ENCODE measurements at places on chromosomes 4 and X.

DNA sequence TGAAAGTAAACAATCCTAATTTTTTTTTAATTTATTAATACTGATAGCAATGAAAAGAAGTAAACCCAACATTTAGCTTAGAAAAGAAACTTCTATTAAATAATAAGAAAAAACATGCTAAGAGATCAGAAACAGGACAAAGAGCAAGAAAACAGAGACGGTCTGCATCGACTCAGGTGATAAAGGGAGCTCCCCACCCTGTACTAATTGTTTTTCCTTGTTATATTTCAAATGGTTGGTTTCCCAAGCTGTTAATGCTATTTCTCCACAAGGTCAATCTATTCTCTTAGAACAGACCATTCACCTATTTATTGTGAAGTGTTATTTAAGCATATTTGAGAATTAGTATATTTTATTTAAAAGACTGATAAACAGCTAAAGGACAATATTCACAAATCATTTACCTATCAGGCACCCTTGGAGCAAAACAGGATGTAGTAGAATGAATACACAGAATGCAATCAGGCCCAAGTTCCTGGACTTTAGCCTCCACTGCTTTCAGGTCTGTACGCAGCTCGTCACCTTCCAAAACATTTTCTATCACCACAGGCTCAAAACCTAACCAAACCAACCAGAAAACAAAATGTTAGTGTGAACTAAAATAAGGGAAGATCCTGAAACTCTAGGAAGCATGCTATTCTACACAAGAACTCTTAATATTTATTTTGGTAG, 5.5 kb downstream of the SEPSECS start:
- DNase-seq, result no peak

GRCh38 chrX:33987458-33987857, 144.7 kb downstream of the FAM47A start:
- no peak for DNase-seq

- no peak for DNase-seq
Measured at GRCh38 chrX:70240751-70241150, 6.3 kb downstream of the AWAT1 start.

DNA sequence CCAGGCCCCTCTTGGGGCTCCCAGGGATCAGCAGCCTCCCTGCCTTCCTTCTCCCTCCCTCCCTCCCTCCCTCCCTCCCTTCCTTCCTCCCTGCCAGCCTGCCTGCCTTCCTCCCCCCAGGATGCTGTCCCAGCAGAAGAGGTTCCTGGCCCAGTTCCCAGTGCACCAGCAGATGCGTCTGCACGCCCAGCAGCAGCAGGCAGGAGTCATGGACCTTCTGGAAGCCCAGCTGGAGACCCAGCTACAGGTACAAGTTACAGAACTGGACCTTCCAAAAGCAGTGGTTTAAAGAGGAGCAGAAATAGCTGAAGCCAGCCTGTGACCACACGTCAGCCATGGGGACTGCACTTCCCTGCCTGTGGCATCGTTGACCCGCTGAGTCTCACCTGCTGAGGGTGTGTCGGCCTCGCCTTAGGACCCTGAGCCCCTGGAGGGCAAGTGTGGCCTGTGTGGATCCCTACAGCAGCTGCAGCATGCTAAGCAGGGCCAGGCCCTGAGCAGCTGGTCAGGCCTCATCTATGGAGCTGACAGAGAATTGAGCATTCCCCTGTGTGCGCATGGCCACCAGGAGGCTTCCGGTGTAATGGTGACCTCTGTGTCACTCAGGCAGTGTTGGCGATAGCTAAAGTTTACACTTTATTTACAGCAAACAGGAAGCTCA, 84.7 kb downstream of the CRMP1 start:
- DNase-seq, result no peak

DNA sequence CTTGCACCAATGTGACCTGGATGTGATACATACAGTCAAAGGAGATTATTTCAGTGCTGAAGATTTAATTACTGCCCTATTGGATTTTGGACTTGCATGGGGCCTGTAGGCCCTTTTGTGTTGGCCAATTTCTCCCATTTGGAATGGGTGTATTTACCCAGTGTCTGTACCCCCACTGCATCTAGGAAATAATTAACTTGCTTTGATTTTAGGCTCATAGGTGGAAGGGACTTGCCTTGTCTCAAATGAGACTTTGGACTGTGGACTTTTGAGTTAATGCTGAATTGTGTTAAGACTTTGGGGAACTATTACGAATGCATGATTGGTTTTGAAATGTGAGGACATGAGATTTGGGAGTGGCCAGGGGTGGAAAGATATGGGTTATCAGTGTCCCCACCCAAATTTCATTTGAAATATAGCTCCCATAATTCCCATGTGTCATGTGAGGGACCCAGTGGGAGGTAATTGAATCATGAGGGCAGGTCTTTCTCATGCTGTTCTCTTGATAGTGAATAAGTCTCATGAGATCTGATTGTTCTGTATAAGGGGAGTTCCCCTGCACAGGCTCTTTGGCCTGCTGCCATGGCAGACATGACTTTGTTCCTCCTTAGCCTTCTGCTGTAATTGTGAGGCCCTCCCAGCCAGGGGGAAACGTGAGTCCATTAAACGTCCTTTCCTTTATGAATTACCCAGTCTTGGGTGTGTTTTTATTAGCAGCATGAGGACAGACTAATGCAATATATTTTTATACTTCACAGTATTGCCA, 362.2 kb upstream of the SPANXN4 start:
- DNase-seq, result no peak

- DNase-seq, result no peak
Measured at GRCh38 chr4:23958749-23959148, 68.9 kb upstream of the PPARGC1A start.

- DNase-seq, result no peak
Measured at GRCh38 chr4:46839128-46839527, 69.9 kb downstream of the COX7B2 start.

DNA sequence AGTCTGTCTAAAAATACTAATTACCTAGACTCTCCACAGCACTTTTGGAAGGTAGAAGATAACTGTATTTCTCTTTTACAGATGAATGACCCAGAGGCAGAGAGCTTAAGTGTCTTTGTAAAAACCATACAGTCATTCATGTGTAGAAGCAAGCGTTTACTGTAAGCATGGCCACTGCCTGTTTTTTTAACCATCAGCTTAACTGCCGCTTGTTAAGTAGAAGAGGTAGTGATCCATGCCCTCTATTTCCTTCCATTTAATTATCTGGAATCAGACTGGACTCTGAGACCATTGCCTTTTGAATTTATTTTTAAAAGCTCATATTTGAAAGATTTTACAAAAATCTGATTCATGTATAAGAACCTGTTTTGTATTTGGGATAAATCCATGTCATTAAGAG, 111.2 kb upstream of the TECRL start:
- no peak for DNase-seq

- no peak for DNase-seq
Measured at GRCh38 chr4:138118270-138118669, 123.9 kb downstream of the SLC7A11 start.

DNA sequence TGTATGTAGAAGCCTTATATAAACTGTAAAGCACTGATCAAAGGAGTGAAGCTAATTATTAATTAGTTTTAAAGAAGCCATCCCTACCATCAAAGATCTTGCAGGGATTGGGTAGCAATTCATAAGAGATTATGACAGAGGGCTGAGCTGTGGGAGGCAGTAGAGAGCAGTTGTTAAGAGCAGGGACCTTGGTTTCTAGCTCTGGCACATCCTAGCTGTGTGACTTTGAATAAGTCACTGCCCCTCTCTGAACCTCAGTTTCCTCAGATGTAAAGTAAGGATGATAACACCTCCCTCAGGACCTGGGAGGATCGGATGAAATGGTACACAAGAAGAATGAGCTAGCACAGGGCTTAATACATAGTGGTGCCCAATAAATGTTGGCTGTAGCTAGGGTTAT, 45.4 kb downstream of the APLN start:
- no peak for DNase-seq

- DNase-seq, result no peak
Measured at GRCh38 chr4:47213971-47214370, 182.6 kb downstream of the GABRB1 start.

GRCh38 chr4:21507439-21507838, 441.1 kb downstream of the KCNIP4 start:
- no peak for DNase-seq

DNA sequence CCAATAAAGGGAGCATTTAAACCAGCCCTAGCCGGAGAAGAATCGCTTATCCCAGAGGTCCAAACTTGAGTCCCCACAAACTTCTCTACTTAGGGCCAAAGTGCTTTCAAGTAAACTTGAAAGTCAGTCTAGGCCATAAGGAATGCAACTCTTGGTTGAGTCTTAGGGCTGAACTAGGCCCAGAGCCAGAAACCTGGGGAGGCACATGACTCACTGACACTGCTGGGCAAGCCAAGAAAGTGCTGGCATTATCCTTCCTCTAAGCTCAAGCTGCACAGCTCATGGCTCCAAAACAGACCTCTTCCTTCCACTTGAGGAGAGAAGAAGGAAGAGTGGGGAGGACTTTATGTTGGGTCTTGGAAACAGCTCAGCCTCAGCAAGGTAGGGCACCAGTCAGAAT, 1257.3 kb upstream of the DIAPH2 start:
- no peak for DNase-seq

- DNase-seq, result no peak
Measured at GRCh38 chr4:89539374-89539773, 231.8 kb upstream of the GPRIN3 start.

GRCh38 chrX:63327788-63328187, 23.3 kb downstream of the SPIN4 start:
- DNase-seq, result no peak

DNA sequence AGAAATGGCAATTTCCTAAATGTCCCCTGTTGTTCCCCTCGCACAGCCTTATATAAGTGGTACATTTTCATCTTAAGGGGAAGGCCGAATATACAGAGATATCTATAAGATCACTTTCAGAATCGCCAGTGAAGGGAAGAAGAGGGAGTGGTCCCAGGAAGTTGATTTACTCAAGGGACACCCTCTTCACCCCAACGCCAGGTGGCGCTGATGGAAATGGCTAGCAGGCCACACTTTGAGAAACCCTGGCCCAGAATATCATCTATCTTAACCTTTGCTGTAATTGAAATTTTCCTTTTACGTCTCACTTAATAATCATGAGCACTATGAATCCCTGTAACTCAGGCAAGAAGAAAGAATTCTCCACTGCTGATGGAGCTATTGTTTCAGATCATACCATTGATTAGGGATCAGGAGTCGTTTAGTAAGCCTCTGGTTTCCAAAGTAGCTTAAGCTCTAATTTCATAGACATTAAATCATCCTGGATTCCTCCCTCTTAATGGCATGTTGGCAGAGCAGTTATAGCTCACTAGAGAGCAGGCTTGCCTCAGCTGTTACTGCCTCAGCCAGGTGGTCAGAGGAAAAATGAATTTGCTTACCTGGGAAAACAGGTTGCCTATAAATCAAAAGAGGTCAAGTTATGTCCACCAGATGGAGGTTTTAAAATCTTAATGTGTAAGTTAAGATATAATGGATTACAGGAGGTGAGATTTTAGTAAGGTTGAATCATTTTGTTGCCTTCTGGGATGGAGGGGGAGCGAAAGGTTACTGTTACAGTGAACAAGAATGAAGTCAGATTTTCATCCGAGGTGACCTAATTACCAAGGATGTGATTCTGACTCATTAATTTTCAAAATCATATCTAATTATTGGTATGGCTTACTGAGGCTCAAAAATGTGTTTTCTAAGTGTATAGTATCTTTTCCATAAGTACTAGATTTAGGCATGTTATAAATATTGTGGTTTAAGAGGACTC, 941.2 kb upstream of the TENM3 start:
- peak; percentile 52 for DNase-seq

- DNase-seq, result no peak
Measured at GRCh38 chrX:19912-20571, 261.1 kb upstream of the PLCXD1 start.

DNA sequence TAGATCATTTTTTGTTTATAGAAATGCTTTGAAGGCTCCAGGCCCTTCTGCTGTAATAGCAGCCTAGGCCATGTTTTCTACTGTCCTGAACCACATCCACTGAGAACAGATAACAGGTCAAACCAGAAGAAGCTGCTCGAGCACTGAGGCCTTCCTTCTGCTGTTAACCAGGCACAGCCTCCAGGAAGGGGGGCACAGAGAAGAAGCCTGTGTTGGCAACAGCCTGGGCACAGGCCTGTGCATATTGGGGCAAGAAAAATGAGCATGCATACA, 37.4 kb upstream of the PDK3 start:
- DNase-seq, result no peak

GRCh38 chr4:149121023-149121404, 678.8 kb upstream of the NR3C2 start:
- no peak for DNase-seq

GRCh38 chr4:169189372-169189771, 81.4 kb downstream of the SH3RF1 start:
- DNase-seq, result no peak

GRCh38 chr4:105306158-105306781, 159.6 kb downstream of the TET2 start:
- no peak for DNase-seq

- DNase-seq, result no peak
Measured at GRCh38 chr4:163251204-163251603, 81.2 kb downstream of the NPY1R start.

GRCh38 chr4:129167640-129168260, 71.8 kb downstream of the C4orf33 start:
- DNase-seq, result no peak

DNA sequence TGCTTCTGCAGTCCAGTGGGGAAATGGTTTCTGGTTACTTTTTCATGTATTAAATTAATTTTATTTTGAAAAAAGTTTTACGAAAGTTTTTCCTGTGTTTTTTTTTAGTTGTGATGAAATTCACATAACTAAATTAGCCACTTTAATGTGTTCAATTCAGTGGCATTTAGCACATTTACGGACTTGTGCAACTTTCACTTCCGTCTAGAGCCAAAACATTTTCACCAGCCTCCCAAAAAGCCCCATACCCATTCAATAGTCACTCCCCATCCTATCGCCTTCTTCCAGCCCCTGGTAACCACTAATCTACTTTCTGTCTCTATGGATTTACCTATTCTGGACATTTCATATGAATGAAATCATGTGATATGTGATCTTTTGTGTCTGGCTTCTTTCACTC, 22.8 kb upstream of the TBL1X start:
- DNase-seq, result no peak

- no peak for DNase-seq
Measured at GRCh38 chrX:19040373-19040772, 56.5 kb upstream of the PHKA2 start.
